CD4-positive, alpha-beta T cell treated with Interleukin-17A for 4 hours (primary cell): ENCODE measurements at places on chromosomes 5 and 9.

- no peak for DNase-seq
Observed at GRCh38 chr5:146082798-146083197, 22.6 kb downstream of the PLAC8L1 start.

DNA sequence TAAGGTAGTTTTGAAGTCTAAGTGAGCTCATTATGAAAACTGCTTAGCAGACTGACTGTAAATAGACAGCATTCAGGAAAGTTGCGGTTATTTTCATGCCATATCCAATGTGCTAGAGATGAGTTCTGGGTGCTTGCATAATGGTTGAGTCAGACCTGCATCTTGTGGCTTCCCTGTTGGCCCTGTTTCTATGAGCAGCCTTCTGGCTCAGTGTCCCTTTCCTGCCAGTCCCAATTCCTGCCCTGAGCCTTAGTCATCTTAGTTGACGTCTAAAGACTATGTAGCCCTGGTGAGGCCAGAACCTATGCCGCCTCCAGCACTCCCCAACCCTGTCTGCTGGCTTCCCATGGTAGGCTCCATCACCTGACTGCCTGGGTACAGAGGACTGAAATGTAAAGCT, 76.3 kb upstream of the TNFSF8 start:
- DNase-seq: peak; percentile 29

GRCh38 chr5:90022711-90023053, 386.9 kb downstream of the CETN3 start:
- DNase-seq: no peak

DNA sequence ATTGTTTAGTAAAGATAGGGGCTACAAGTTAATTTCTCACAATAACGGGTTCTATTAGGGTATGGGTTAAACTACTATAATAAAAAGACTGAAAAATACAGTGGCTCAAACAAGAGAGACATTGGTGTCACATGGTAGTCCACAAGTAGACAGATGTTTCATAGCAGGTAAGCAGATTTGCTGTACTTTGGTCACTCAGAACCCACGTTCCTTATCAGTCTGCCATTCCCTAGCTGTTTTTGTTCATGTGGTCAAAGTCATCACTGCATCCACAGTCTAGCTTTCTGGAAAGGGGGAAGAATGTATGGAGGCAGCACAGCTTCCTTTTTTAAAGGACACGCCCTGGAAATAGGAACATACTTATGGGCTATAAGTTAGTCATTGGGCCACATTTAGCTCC, 73.0 kb downstream of the SLC12A2 start:
- no peak for DNase-seq

DNA sequence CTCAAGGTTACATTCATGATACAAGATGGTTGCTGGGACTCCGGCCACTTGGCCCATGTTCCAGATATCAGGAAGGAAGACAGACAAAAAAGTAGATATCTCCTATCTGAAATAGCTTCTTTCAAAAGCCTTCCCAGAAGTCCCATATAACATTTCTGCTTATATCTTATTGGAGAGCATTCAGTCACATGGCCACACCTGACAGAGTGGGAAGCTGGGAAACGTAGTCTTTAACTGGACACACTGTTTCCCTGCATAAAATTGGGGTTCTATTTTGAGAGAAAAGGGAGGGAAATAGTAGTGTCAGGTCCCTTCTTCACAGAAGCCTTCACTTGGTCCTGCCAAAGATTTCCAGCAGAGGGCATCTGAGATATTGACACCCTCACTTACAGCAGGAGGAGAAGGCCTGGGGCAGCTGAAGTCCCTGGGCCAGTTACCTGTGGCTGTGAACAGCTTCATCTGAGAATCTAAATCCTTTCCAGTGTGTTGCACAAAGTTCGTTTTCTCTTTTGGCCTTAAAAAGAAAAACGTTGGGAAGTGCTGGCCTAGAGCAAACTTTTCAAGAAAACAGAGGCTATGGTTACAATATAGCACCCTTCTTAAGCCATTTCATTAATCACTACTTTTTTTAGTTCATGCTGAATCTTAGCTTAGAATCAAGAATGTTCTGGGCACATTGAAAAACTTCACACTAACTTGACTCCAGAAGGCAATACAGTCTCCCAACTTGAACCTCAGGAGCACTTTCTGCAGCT, 33.5 kb downstream of the SPEF2 start:
- DNase-seq: peak; percentile 76

DNA sequence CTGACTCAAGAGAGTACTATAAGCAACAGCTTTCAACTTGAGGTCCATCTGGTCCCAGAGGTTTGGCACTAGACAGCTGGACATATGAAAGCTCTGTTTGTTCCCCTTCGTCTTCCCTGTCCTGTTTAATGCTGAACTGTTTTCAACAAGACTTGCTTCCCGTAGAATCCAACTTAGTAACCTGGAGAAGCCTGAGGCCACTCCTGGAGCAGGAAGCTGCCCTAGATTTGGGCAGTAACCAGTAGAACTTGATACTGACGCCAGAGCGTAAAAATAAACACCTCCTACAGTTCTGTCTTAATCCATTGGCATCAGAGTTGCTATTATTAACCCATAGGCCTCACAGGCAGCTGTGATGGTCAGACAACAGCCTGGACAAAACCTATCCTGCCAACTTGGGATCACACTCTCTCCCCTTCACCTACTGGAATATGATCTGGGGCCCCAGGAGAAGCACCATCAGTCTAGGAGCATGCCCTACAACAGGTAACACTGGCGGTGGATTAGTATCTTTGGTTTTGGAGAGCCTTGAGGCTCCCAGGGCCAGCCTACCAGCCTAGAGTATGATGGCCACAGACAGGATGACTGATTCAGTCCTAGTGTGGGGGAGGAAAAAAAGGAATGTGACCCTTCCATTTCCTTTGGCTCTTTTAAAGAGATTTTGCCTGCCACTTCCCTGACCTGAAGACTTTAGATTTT, 29.2 kb downstream of the RUSC2 start:
- DNase-seq: no peak

GRCh38 chr5:132010989-132011621, 353 bp downstream of the ACSL6 start:
- DNase-seq: no peak

DNA sequence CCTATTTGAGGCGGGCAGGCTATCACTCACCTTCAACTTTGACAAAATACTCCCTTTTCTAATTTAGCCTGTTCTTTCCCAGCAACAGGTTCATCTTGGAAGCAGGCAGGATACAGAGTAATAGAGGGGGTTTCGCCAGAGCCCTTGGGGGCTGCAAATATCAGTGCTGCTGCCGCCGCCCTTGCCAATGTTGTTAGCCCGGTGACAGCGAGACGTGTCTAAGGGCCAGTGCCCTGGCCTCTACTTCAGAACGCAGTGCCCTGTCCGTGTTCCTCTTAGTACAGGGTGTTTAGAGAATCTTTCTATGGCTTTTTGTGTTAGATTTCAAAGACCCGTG, 703 bp downstream of the FAM120AOS start:
- peak; percentile 25 for DNase-seq

- DNase-seq: no peak
Observed at GRCh38 chr5:44663991-44664710, 144.6 kb upstream of the MRPS30 start.

DNA sequence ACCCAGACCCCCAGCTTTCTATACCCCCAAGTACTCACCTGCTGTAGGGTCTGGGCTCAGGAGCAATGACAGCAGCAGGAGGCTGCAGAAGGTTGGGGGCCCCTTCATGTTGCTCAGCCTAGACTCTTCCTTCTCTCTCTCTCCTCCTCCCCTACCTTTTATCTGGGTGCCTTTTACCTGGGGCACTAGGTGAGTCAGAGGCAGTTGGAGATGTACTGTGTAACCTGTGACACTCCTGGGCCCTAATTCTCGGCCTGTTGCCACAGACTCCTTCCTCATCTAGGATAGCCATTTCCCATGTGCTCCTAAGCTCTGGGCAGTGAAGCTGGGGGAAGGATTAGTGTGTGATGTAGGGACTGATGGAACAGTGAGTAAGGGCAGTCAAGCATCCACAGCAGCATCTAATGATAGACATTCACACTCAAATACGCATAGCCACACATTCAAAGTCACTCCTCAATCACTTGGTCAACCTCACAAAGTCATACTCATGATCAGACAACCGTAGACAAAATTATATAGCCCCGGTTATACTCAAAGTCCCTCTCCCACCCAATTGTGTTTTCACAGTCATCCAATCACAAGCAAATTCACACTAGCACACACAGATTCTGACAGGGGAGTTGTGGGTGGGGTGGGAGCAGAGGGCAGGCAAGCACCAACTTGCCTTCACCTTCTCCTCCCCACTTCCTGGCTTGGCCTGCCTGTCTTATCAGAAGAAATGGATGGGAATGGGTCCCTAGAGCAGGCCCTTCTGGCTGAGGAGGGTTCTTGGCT, at the start of gene CCL27:
Gene CCL27 (minus strand): TSS at position 132 of the 777 bp plus-strand sequence. CDS start 24 bp downstream, at position 108.
- DNase-seq: peak; percentile 32

DNA sequence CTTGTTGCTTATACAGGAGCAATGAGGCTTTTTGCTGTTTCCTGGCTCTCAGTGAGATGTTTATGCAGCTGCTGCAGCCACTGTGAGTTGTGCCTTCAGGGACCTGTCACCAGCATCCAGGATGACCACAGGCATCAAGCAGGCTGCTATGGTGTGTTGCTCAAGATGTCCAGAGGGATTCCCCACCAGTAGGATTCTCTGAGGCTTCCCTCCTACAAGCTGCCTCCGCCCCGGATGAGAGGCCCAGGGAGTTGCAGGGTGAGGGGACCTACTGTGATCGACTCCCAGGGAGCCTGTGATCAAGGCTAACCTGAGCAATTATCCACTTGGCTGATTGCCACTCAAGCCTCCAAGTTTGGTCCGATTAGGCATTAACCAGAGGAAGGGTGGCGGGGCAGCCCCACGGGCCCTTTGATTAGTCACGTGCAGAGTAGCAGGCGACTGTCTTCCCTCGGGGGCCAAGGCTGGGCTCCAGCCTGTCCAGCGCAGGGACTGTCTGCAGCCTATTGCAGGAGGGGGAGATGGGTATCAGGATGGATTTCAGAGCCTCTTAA, 1.8 kb upstream of the FAT2 start:
- no peak for DNase-seq

GRCh38 chr5:93575461-93576414, 5.3 kb downstream of the NR2F1-AS1 start:
- no peak for DNase-seq

GRCh38 chr5:28386712-28387111, 1348.3 kb upstream of the CDH9 start:
- no peak for DNase-seq

DNA sequence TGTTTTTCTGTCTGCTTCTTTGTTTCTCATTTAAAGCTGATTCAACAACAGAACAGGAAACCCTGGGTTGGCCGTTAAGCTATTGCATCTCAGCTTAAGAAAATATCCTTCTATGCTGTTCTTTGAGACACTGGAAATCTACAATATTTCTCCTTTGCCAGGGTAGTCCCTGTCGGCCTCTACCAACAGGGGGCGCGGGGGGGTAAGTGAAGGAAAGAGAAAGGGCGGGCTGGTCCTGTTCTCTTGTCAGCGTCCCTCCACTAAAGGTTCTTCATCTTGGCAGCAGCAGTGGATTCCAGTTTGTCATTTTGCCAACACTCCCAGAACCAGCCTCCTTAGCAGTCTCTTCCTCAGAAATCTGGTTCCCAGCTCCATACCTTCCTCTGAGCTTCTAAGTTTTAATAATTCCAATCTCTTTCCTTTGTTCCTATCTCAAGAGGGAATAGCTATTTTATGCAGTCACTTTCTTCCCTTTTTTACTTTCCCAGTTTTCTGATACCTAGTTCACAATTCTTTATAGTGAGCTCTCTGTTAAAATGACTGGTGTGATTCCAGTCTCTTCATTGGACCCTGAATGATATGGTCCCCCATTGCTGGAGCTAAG, 222.3 kb downstream of the GLIS3 start:
- peak; percentile 38 for DNase-seq

GRCh38 chr9:2857564-2858198, 13.8 kb upstream of the PUM3 start:
- DNase-seq: peak; percentile 74

DNA sequence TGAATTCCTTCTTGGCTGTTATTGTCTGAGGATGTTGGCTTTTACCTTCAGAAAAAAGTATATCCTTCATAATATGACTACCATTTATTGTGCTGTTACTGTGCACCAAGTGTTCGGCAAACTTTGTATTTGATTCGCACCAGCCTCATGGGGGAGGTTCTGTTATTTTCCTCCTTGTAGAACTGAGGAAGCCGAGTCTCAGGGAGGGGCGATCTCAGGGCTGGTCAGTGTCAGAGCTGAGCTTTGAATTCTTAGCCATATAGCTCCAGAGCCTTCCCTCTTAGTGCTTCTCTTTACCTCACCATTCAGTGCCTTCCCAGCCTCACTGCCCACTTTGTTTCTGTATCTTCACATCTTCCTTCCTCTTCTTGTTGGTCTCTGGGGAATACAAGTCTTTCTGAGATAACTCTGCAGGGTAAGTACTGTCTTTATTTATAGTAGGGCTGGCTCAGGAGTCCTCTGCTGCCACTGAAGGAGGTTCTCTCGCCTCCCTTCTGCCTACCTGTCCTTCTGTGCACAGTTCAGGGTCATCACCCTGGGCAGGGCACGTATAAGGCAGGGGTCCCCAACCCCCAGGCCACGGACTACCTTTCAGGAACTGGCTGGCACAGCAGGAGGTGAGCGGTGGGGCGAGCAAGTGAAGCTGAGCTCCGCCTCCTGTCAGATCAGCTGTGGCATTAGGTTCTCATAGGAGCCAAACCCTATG, 48.4 kb downstream of the GALNT10 start:
- no peak for DNase-seq

GRCh38 chr5:111997711-111998110, 240.7 kb upstream of the NREP start:
- no peak for DNase-seq

GRCh38 chr9:136119061-136119882, 597 bp upstream of the TMEM250 start:
- no peak for DNase-seq

DNA sequence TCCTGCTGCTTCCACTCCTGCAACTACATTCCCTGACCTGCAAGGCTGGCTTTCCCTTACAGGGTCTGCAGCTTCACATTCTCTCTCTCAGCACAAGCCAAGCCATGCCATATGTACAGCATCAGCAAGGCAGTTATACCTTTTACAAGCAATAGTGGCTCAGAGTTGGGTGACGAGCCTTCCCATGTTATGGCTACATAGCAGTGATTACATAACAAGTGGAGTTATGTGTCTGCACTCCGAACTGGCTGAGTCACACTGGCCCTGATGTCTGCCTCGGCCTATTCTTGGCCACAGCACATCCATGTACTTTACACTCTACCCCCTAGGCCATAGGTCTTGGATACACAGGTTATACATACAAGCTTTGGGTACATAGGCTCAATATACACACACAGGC, 52.0 kb upstream of the SNCAIP start:
- DNase-seq: no peak

- no peak for DNase-seq
Observed at GRCh38 chr5:4643190-4643589, 496.9 kb upstream of the ADAMTS16 start.
